ENCODE measurements at places on chromosomes 1 and 21. TPM values are rescaled to one million over a fixed set of nuclear protein-coding genes. Genes with fewer than 3 reads are reported as not detected.

- no peaks in the 10 kb centered on the region for H3K36me3 ChIP-seq
- DNase-seq, result peak; percentile 69
- peak overlapping the region; percentile 83 for H3K27ac ChIP-seq
- H3K4me3 ChIP-seq, result peak overlapping the region; percentile 69
Measured at GRCh38 chr1:68231627-68232288, 565 bp downstream of the WLS start.

Gene C2CD4D
- total RNA-seq, result not detected

Gene SLC5A3
- total RNA-seq, result 20.3 TPM

Gene NPHS2
- total RNA-seq, result not detected

DNA sequence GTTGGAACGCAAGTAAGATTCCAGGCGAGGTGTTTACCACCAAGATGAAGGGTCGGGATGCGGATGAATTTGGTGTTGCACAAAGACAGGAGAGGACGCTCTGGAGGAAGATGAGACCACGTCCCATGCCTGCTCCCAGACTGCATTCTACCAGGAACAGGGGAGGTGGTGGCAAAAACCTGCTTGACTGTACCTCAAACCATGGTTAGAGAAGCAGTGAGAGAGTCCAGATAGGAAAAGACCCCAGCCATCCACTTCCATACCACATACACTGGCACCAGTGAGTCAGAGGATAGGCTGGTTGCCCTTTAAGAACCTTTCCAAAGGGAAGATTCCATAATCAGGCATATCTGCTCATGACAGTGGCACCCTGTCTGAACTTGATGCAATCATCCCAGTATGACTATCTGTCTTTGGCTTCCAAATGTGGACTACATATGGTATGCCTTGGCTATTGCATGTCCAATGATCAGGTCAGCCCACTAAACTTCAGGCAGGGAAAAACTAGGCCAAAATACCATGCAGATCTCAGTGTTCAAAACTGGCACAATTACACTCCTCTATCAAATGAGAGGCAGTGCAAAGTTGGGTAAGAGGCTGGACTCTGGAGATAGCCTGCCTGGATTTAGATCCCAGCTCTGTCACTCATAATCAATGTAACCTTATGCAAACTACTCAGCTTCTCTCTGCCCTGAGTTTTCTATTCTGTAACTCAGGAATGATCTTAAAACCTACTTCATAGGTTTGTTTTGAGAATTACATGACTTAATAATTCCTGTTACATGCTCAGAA lies 20.6 kb downstream of the NPR1 start:
- no peak for DNase-seq
- no peak overlapping the region for H3K4me3 ChIP-seq
- H3K4me1 ChIP-seq, result no peaks in the 10 kb centered on the region

DNA sequence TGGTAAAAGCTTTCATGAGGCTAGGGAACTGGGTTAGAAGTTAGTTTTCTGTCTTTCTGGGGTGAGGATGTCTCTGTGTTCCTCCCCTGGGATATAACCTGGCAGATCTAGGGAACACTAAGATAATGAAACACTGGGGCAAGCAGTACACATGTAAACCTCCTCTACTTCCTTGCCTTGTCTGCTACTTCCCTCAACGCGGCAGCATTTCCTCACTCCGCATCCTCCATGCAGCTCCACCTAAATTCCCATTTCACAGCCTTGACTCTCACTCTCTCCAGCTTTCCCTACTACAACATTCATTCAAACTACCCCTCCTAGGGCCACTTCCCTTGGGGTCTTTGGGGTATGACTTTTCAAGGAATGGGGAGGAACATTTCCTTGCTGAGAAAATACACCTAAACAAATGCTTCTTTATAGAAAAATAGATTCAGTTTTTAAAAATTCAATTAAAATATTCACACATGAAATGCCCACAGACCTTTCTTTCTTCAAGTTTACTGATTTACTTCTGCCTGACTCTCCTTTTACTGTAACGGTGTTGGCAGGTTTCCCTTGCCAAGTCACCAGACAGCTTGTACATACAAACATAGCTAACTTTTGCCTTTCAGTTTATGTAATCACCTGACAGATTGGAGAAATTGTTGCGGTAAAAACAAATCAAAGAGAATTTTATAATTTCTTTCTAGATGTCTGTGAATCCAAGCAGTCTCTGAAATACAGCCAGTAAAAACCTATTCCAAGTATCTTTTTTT lies 90.1 kb downstream of the TNFSF18 start:
- peaks cover 19% of the 10 kb centered on the region for H3K4me1 ChIP-seq
- no peaks in the 10 kb centered on the region for H3K36me3 ChIP-seq
- DNase-seq, result peak; percentile 49
- H3K27ac ChIP-seq, result peak overlapping the region; percentile 35
- no peaks in the 10 kb centered on the region for H3K27me3 ChIP-seq

Gene ANKRD65
- 0.80 TPM for total RNA-seq

DNA sequence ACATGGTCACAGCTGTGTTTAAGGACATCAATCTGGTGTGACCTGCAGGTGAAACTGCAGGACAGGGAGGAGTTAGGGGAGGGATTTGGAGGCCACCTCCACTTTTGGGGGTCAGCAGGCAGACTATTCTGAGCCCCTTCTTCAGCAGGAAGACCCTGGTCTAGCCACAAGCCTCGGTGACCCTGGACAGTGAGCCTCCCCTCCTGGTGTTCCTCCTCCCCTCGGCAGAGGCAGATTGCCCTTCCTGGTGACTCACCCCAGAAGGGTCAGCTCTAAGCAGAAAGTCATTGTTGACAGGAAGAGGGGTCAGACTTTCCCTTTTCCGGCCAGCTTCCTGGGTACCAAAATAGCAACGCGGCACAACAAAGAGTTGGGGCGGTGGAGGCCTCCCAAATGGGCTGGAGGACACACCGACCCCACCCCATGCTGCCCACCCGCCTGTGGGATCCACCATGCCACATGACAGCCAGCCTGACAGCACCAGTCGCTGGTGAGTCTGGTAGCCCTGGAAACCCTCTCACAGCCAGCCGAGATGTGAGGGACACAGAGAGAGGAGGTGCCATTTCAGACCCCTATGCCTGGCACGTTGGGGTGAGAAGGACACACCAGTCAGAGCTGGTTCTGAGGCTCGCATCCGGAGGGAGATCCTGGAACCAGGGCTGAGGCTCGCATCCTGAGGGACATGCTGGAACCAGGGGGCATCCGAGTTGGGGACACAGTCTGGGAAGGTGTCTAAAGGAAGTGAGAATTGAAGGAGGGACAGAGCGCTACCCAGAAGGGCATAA lies 14.7 kb upstream of the CSF1 start:
- no peak overlapping the region for H3K4me3 ChIP-seq
- peaks cover 16% of the 10 kb centered on the region for H3K4me1 ChIP-seq
- no peaks in the 10 kb centered on the region for H3K27me3 ChIP-seq
- DNase-seq, result no peak
- no peaks in the 10 kb centered on the region for H3K36me3 ChIP-seq

DNA sequence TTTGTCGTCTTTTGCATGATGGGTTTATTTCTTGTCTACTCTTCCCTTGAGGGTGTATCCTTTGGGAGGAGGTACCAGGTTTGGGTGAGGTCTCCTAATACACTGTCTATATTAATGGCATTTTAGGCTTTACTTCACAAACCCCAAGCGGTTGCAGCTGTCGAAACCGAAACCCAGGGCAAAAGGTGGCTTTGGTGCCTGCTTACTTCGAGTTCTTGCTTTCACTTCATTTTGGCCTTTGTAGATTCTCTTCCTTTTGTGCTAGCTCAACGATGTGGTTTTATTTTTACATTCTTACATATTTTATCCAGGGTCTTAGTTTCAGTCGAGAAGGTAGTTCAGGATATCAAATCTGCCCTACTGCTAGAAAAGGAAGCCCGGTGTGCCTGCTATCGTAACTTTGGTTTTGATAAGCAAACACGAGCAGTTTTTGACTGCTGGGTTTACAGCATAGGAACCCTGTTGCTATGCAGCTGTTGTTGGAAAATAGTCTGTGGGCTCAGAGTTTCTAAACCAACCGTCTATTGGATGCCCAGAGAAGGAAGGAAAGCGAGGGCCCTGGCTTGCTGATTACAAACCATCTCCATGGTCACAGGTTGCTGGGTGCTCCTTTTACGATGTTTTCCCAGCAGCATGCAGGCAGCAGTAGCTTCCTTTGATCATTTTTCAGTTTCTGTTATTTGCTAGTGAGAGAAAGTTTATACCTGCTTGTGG lies 9.8 kb upstream of the TSPAN2 start:
- H3K4me3 ChIP-seq, result no peak overlapping the region
- no peaks in the 10 kb centered on the region for H3K27me3 ChIP-seq
- no peaks in the 10 kb centered on the region for H3K36me3 ChIP-seq
- peak; percentile 72 for DNase-seq
- H3K27ac ChIP-seq, result peak overlapping the region; percentile 88

Gene NPR1
- total RNA-seq, result 25.1 TPM

DNA sequence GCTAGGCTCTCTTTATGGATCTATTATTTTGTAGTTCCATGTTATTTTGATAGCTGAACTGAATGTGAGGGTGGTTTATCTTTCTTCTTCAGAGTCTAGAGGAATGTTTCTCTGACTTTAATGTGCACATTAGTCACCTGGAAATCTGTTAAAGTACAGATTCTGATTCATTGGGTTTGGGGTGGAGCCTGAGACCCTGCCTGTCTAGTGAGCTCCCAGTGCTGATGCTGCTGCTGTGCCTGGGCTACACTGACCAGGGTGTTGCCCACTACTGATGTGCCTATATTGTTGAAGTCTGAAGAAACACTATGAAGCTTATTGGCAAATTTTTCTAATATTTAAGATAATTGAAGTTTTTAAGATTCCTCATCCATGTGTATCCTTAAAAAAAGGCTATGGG lies 35.9 kb downstream of the CD46 start:
- no peaks in the 10 kb centered on the region for H3K4me1 ChIP-seq
- no peak for DNase-seq
- H3K27me3 ChIP-seq, result no peaks in the 10 kb centered on the region
- no peak overlapping the region for H3K27ac ChIP-seq
- no peak overlapping the region for H3K4me3 ChIP-seq

Gene MMEL1
- not detected for total RNA-seq

Data from transverse colon (tissue), 4 donors.